ENCODE measurements at places on chromosomes 3 and 15. TPM values are rescaled to one million over a fixed set of nuclear protein-coding genes. Genes with fewer than 3 reads are reported as not detected.
A peak's percentile ranks its signal among the peaks of the same experiment; 100 is the strongest.

Gene CRELD1
- 8.4 TPM for total RNA-seq

Gene RASL12
- total RNA-seq: 20.1 TPM

Gene ECE2
- total RNA-seq: 0.24 TPM

Gene CAMK2N2
- total RNA-seq: 1.5 TPM

Gene A4GNT
- total RNA-seq: not detected

Gene SPPL2A
- total RNA-seq: 33.0 TPM

Gene GOLGA8H
- total RNA-seq: 1.2 TPM

Gene MESP2
- 0.16 TPM for total RNA-seq

Gene IMPG2
- total RNA-seq: not detected

Gene GOLGA6L25
- not detected for total RNA-seq

Gene DGKG
- not detected for total RNA-seq

Gene PLSCR2
- total RNA-seq: not detected

Gene SPESP1
- total RNA-seq: not detected

Gene UBA5
- total RNA-seq: 52.2 TPM

Gene CYB561D2
- 11.5 TPM for total RNA-seq

GRCh38 chr15:52657338-52657737 is 21.9 kb downstream of the ATOSA start:
- no peak for DNase-seq

DNA sequence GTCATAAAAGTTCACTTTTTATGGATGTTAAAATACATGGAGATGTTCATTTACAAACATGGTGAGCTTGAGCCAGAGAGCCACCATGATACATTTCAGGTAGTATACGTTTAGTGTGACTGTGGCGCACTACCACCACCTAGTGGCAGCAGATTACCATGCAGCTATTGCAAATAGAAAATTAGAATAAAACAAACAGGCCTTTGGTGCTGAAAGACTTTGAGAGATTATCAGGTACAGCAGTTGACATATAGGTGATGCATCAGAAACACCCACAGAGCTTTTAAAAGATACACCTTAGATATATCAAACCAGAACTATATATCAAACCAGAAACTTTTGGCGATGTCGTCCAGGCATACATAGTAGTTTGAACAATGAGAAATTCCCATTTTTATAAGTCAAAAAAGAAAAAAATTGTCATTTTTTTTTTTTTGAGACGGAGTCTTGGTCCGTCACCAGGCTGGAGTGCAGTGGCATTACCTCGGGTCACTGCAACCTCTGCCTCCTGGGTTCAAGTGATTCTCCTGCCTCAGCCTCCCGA is 42.0 kb upstream of the ICE2 start:
- DNase-seq: peak; percentile 80

GRCh38 chr15:49415638-49416037 is 7.4 kb upstream of the FGF7 start:
- DNase-seq: no peak

- DNase-seq: no peak
These were observed 16.9 kb upstream of the APBA2 start for GRCh38 chr15:28868744-28869345.

- no peak for DNase-seq
These were observed 128.3 kb downstream of the LIPC start for GRCh38 chr15:58559904-58560588.

DNA sequence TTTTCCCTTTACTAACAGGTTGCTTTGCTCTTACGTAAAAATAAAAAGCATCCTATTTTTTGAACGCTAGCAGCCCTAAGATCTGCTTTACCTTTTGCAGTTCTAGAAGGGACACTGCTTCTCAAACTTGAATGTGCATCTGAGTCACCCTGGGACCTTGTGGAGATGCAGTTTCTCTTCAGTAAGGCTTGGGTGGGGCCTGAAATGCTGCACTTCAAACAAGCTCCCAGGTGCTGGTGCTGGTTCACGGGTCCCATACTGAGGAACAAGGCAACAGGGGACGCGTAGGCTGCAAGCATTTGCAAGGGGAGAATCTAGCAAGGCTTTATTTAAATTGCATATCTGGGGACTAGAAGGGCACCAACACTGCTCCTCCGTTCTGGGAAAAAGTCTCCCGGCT is 30.0 kb downstream of the MB21D2 start:
- peak; percentile 59 for DNase-seq

DNA sequence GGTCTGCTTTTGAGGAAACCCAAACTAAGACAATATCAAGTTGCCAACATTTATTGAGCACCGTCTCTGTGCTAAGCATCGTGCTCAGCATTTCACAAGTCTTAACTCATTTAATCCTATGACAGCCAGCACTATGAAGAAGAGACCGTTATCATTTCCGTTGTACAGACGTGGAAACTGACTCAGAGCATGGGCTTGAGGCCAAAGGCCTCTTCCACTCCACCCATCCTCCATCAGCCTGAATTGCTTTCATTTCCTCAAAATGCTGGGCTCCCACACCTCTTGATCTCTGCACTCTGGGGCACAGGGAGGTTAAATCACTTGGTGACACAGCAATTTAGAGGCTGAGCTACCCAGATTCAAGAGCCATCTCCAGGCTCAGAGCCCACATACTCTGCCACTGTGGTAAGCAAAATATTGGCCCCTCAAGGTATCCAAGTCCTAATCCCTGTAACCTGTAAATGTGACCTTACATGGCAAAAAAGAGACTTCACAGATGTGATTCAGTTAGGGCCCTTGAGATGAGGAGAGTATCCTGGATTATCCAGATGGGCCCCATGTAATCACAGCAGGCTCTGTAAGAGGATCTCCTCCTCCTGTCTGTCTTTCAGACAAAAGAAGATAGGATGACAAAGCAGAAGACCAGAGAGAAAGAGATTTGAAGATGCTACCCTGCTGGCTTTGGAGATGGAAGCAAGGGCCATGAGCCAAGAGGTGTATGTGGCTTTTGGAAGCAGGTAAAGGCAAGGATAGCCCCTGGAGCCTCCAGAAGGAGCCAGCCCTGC is 24.3 kb upstream of the FLNB start:
- DNase-seq: no peak

- no peak for DNase-seq
These were observed 65.4 kb downstream of the SSR3 start for GRCh38 chr3:156489462-156489911.

GRCh38 chr3:174397848-174398247 is 461.3 kb upstream of the NAALADL2 start:
- peak; percentile 54 for DNase-seq

DNA sequence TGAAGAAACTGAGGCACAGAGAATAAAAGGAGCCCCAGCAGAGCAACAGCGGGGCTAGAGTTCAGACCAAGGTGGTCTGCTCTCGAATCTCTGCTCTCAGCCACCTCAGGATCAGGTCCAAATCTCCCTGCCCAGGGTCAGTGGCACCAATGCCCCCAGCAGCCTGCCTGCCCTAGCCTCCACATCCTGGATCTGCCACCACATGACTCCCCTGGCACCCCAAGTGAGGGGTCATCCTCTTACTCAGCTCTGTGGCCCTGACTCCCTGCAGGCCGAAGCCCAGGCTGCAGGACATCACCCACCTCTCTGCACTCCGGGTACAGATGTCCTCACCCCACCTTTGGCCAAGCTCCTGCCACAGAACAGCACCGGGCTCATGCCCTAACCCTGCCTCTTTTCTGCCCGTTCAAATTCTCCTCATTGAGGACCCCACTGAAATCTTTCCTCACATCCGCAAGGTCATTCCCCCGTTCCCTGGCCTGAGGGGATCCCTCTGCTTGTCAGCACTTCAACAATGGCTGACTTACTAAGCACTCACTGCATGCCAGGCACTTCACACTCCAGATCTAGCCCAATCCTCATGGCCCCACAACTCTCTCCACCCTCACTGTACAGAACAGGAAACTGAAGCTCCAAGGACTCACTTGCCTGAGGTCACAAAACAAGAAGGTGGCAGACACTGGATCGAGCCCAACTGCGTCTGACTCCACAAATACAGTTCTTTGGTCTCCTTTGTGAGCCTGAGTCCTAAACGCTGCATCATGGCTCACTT is 4.3 kb downstream of the PPIB start:
- no peak for DNase-seq

DNA sequence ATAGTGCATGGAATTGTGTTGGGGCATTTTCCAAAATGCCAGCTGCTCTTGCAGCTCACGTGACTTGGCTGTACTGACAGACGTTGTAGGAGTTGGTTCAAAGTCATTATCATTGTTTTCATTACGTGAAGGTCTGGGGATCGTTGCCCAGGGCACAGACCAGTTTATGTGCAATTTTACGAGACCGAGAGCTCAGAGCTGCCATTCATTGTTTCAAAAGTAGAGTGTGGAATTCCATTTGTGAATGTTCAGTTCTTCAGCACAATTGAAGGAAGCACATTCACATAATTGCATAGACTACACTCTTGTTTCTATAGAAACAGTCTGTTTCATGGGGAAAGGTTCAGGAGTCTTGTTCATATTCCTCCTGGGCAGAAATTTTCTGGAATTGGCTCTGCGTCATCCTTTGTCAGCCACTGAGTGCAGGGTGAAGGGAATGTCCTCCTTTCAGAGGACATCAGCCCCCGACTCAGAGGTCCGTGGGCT is 54.5 kb downstream of the GABRG3 start:
- DNase-seq: no peak

DNA sequence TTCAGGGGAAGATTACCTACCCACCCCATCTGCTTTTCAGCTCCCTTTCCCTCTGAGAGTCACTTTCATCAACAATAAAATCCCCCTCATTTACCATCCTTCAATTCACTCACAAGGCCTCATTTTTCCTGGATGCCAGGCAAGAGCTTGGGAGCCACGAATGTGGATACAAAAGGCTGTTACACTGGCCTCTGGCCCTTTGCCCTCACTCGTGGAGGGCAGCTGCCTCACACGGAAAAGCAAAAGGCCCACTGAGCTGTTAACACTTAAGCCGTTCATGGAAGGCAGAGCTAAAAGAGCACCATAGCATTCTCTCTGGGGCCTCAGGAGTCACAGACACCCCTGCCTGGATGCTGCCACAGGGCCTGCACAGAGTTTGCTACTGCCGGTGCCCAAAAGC is 102.4 kb upstream of the TUSC7 start:
- no peak for DNase-seq

DNA sequence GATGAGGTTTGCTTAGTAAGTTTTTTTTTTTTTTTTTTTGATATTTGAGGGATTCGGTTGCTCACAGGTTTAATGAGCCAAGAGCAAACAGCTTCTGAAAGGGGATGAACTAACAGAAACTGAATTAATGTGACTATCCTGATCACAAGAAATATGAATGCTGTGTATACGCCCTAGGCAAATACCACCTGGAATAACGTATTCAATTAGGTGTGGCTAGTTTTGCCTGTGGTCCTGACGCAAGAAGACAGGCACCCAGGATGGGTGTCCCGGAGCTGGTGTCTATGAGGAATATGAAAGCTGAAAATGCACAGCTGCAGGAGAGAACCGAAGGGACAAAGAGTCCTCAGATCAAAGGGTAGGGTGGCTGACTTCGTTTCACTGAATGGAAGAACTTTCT is 14.6 kb downstream of the LSG1 start:
- DNase-seq: no peak

- DNase-seq: no peak
These were observed 1.8 kb upstream of the SRGAP3 start for GRCh38 chr3:9251055-9251786.

- DNase-seq: no peak
These were observed 741.2 kb downstream of the NR2F2 start for GRCh38 chr15:97071668-97072067.

- no peak for DNase-seq
These were observed 92.3 kb upstream of the COL8A1 start for GRCh38 chr3:99545941-99546580.

DNA sequence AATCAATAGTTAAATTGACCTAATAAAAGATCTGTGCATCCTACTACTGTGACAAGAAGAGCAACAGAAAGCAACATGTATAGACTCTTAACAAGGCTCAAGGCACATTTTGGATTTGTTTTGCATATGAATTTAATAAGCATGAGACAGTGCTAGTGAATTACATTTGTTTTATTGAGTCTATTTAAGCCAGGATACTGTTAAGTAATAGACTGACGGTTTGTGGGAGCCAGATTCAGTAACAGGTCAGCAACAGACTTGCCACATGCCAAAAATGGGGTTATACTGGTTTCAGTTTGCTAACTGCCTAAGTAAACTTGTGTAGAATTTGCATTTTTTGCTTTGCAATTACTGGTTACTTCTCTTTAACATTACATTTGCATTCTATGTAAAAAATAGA is 54.0 kb downstream of the MBNL1 start:
- no peak for DNase-seq

DNA sequence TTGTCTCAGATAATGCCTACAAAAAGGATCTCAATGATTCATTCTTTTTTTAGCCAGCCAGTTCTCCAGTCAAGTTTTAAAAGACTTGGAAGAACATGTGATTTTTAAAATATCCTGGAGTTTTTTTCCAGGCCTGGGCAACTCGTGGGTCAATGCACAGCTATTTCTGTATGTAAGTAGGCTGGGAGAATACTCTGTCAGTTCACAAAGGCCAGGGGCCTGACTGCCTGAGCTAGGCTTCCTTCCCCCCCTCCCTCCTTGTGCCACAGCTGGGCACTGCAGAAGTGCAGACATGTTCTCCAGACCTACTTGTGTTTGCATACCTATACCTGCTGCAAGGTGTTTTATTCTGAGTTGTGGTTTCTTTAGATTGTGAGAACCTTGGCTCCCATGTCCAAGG is 43.7 kb downstream of the CTDSPL start:
- DNase-seq: no peak
